ENCODE measurements at places on chromosomes 7 and 10.

DNA sequence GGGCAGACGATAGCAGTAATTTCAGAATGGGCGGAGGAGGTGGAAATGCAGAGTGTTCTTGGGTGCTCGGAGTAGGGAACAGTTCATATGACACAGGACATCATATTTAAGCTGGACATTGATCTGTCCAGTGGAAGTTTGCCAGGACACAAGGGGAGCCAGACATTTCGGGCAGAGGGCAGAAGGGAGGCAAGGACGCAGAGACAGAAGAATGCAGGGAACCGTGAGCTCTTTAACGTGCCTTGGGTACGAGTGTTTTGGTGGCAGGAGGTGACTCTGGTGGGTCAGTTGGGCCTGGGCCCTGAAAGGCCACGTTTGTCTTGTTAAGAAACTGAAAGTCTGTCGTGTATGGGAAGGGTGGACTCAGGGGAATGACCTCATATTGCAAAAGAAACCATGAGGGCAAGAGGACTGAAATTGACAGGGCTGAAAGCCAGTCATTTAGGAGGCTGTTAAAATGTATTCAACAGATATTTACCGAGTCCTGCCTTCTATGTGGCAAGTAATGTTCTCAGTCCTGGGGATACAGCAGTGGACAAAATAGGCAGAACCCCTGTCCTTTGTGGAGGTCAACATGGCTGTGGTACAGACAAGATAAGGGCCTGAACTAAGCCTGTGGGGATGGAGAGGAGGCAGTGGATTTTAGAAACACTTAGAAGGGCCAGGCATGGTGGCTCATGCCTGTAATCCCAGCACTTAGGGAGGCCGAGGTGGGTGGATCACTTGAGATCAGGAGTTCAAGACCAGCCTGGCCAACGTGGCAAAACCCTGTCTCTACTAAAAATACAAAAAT lies 2.2 kb downstream of the OPTN start:
- no peak overlapping the region for H3K27ac ChIP-seq
- no peak for DNase-seq
- H3K36me3 ChIP-seq, result peaks cover 18% of the 10 kb centered on the region

GRCh38 chr10:75191821-75192568 lies 18.6 kb upstream of the VDAC2 start:
- H3K27ac ChIP-seq, result peak overlapping the region; percentile 58
- peaks cover 30% of the 10 kb centered on the region for H3K4me1 ChIP-seq
- no peak for DNase-seq

GRCh38 chr10:131737543-131738395 lies 163.0 kb upstream of the PPP2R2D start:
- DNase-seq, result no peak
- no peak overlapping the region for H3K4me3 ChIP-seq
- peaks cover 3% of the 10 kb centered on the region for H3K27me3 ChIP-seq
- H3K36me3 ChIP-seq, result no peaks in the 10 kb centered on the region

DNA sequence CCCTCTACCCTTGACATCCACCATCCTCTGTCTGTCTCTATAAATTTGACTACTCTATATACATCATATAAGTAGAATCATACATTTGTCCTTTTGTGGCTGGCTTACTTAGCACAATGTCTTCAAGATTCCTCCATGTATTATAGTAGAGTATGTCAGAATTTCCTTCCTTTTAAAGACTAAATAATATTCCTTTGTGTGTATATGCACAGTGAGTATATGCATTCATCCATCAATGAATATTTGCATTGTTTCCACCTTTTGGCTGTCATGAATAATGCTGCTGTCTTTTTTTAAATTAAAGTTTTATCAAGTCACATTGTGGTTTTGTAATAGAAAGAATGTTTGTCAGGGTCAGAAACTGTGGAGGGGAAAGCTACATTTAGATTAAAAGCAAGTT lies 195.3 kb downstream of the ANK3 start:
- no peaks in the 10 kb centered on the region for H3K36me3 ChIP-seq
- no peak overlapping the region for H3K4me3 ChIP-seq
- H3K4me1 ChIP-seq, result no peaks in the 10 kb centered on the region

DNA sequence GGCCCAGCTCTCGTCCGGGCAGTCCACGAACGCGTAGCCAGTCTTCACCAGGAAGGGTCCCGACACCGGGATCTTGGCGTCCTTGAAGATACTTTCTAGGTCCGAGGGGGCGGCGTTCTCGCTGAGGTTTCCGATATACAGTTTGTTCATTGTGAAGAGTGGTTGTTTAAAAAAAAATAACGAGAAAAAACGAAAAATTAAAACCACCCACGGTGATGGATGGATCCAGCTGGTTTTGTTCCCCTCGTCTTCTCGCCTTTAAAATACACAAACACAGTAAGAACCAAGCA lies 385 bp downstream of the IGF2BP3 start:
- H3K4me1 ChIP-seq, result peaks cover 30% of the 10 kb centered on the region
- no peaks in the 10 kb centered on the region for H3K27me3 ChIP-seq
- DNase-seq, result no peak
- peak overlapping the region; percentile 92 for H3K27ac ChIP-seq

DNA sequence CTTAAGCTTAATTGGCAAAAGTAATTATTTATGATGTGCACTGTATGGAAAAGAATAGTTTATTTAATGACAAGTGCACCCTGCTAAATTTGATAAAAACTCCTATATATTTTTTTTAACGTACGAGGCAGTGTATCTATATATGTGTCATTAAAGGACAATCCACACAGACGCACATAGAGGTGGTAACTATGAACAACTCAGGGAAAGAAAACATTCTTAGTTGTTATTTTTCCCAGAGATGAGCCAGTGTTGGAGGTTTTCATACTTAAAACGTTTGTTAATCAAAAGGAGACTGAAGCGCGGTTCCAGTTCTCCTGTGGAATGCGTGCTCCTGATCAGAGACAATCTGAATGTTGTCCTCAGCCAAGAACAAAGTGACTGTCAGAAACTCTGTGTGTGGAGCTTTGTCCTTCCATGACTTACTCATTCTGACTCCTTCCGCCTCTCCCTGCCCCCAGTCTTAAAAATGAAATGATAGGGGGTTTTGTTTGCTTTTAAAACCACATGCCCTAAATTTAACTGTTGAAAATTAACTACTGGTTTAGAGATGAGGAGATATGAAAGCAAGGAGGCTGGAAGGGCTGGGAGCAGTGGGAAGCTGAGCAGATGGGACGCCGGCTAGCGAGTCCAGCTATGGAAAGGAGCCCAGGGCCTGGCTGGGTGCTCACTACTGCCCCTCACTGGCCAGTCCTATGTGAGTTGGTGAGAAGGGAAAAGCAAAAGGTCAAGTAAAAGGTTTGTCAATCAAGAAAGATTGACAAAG lies 99.6 kb downstream of the SVIL start:
- DNase-seq, result no peak
- peaks cover 5% of the 10 kb centered on the region for H3K4me1 ChIP-seq
- no peaks in the 10 kb centered on the region for H3K36me3 ChIP-seq
- H3K27ac ChIP-seq, result no peak overlapping the region
- H3K27me3 ChIP-seq, result no peaks in the 10 kb centered on the region
- H3K4me3 ChIP-seq, result no peak overlapping the region

DNA sequence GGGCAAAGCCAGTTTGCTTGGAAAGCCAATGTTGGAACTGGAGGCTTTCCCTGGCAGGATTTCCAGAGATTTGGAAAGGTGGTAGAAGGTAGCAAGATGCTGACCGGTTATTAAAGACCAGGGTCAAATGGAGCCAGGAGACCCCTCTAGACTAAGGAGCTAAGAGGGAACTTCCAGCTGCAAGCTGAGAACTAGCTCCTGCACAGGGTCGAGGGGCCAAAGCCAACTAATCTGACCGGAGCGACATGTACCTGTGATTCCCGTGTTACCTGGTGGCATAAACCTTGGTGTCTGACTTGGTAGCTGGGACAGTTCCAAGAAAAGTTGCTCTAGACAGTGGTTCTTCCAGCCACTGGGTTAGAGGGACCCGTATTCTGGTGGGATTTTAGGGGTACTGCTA lies 41.8 kb downstream of the SPDYE5 start:
- H3K27me3 ChIP-seq, result no peaks in the 10 kb centered on the region
- peak; percentile 26 for DNase-seq
- no peak overlapping the region for H3K4me3 ChIP-seq
- H3K27ac ChIP-seq, result no peak overlapping the region
- 0 out of 2 replicates have a peak, but pooled peaks cover 2% of the 10 kb centered on the region for H3K36me3 ChIP-seq
- H3K4me1 ChIP-seq, result no peaks in the 10 kb centered on the region
